ENCODE measurements at places on chromosomes 7 and 10. TPM values are rescaled to one million over a fixed set of nuclear protein-coding genes. Genes with fewer than 3 reads are reported as not detected.

GRCh38 chr7:157719705-157720655, 383.2 kb downstream of the DNAJB6 start:
- no peak overlapping the region for H3K27ac ChIP-seq
- H3K36me3 ChIP-seq: no peaks in the 10 kb centered on the region
- no peak overlapping the region for H3K4me3 ChIP-seq
- DNase-seq: no peak
- H3K4me1 ChIP-seq: no peaks in the 10 kb centered on the region

DNA sequence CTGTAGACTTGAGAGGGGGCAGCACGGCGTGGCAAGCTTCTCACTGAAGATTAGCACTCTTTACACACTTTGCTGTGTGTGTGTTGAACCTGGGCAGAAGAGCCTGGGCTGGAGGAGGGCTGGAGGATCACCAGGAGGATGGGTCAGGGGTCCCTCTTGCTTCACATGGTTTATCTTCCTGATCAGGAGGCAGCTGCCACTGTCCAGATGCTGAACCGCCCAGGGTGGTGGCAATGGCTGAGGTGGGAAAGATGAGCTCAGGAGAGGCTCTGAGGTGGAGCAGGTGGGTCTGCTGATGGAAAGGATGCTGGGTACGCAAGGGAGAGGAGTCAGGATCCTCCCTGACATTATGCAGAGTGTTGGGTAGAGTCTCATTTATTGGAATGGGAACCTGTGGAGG, 191.5 kb downstream of the RAMP3 start:
- H3K36me3 ChIP-seq: no peaks in the 10 kb centered on the region
- no peaks in the 10 kb centered on the region for H3K4me1 ChIP-seq
- no peak overlapping the region for H3K27ac ChIP-seq
- H3K4me3 ChIP-seq: no peak overlapping the region

DNA sequence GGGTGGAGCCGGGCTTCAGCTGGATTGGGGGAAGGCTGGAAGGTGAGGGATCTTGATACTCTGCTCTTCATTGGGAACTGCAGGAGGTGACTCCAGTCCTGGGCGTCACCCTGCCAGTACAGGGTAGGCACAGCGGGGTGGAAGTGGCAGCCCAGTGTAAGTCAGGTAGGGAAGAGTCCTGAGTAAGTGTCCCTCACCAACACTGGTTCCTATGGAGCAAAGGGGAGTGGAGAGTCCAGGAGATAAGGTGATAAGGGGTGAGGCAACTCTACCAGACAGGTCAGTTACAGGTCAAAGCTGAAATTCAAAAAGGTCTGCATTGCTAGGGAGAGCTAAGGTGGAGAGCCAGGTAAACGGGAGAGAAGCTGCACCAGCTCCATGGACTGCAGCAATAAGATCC, 145.6 kb upstream of the NFE2L3 start:
- no peak for DNase-seq
- H3K36me3 ChIP-seq: no peaks in the 10 kb centered on the region
- H3K4me1 ChIP-seq: no peaks in the 10 kb centered on the region
- H3K4me3 ChIP-seq: no peak overlapping the region

GRCh38 chr7:25622695-25623094, 394.4 kb upstream of the NPVF start:
- H3K4me1 ChIP-seq: peaks cover 11% of the 10 kb centered on the region
- no peak overlapping the region for H3K4me3 ChIP-seq
- H3K27ac ChIP-seq: no peak overlapping the region
- no peaks in the 10 kb centered on the region for H3K36me3 ChIP-seq
- H3K27me3 ChIP-seq: no peaks in the 10 kb centered on the region

GRCh38 chr10:77823811-77824542, 102.6 kb downstream of the DLG5 start:
- no peak overlapping the region for H3K27ac ChIP-seq
- H3K4me3 ChIP-seq: no peak overlapping the region
- no peaks in the 10 kb centered on the region for H3K4me1 ChIP-seq
- no peak for DNase-seq
- no peaks in the 10 kb centered on the region for H3K27me3 ChIP-seq
- no peaks in the 10 kb centered on the region for H3K36me3 ChIP-seq

DNA sequence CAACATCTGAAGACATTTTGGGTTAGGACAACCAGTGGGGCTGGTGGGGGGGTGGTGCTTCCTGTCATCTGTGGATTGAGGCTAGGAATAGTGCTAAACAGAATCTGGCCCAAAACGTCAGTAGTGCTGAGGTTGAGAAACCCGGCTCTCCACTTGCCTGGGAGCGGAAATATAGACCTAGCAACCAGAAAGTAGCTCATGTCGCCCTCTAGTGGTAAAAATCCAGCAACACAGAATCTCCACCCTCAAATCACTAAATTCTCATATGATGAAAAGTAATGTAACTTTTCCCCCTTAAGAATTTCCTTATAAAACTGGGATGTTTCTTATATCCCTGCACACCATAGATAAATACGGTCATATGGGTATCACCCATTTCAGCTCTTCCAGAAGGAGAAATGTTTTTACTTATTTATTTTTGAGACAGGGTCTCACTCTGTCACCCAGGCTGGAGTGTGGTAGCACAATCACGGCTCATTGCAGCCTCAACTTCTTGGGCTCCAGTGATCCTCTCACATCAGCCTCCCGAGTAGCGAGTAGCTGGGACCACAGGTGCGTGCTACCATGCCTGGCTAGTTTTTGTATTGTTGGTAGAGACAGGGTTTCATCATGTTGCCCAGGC, 34.4 kb downstream of the ZC3HAV1 start:
- no peaks in the 10 kb centered on the region for H3K27me3 ChIP-seq
- peak; percentile 81 for DNase-seq
- H3K4me1 ChIP-seq: peaks cover 10% of the 10 kb centered on the region
- peak overlapping the region; percentile 22 for H3K27ac ChIP-seq

GRCh38 chr10:6669269-6669859, 89.3 kb upstream of the PRKCQ start:
- peak; percentile 9 for DNase-seq
- H3K4me3 ChIP-seq: no peak overlapping the region
- H3K27me3 ChIP-seq: no peaks in the 10 kb centered on the region
- no peaks in the 10 kb centered on the region for H3K4me1 ChIP-seq
- H3K27ac ChIP-seq: no peak overlapping the region

GRCh38 chr10:44339218-44339617, 45.7 kb downstream of the CXCL12 start:
- no peaks in the 10 kb centered on the region for H3K36me3 ChIP-seq
- no peaks in the 10 kb centered on the region for H3K4me1 ChIP-seq

GRCh38 chr7:27186668-27187474, 1.8 kb upstream of the HOXA11 start:
- DNase-seq: no peak
- no peaks in the 10 kb centered on the region for H3K36me3 ChIP-seq
- H3K27ac ChIP-seq: no peak overlapping the region

DNA sequence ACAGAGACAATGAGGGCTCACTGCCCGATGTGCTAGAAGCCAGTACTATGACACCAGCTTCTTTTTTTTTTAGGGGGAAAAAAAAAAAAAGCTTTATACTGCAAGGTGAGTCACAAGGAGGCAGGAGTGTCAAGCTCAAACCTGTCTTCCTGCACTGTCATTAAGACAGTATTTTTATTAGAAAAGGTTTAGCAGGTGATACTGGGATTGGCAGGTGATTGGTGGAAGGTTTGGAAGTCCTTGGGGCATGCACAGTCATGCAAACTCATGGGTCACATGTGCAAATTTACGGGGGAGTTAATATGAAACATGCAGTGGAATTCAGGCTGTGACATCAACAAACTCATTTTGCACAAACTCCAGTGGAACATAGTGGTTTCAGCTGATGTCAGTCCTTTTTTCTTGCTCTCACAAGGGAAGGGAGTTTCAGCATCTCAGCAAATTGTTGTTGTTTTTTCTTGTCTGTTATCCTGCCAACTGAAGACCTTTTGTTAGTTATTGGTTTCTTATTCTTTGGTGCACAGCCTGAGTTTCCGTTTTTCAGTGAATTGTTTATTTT, 530.6 kb downstream of the ANKRD7 start:
- H3K27me3 ChIP-seq: no peaks in the 10 kb centered on the region
- no peaks in the 10 kb centered on the region for H3K36me3 ChIP-seq
- H3K4me3 ChIP-seq: no peak overlapping the region
- no peak for DNase-seq
- H3K4me1 ChIP-seq: no peaks in the 10 kb centered on the region
- no peak overlapping the region for H3K27ac ChIP-seq

DNA sequence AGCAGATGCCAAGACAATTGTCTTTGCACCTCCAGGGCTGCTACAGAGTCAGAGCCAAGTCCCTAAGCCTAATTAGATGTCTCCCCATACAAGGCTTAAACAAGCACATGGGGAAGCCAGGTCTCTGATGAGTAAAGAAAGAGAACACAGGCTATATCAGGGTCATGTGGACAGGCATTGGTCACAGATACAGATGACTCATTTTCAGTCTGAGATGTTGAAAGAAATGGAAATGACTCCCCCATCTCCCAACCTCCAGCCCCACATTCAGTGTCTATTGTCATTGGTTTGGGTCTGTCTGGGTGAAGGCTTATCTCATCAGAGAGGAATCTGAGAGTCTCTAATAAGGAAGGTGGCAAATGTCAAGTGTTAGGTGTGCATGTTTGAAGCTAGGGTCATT, 290.1 kb upstream of the KIAA1217 start:
- H3K27ac ChIP-seq: no peak overlapping the region
- H3K27me3 ChIP-seq: no peaks in the 10 kb centered on the region
- no peak overlapping the region for H3K4me3 ChIP-seq
- no peak for DNase-seq
- H3K4me1 ChIP-seq: no peaks in the 10 kb centered on the region

DNA sequence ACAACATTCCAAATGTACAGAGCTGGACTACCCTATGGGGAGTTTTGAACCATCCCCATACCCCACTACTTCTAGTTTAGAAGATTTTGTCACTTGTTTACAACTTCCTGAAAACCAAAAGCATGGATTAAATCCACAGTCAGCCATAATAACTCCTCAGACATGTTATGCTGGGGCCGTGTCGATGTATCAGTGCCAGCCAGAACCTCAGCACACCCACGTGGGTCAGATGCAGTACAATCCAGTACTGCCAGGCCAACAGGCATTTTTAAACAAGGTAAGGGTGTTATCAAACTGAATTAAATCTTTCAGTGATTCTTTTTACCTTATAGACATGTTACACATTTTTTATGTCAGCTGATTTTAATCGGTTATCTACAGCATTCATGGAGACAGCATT, 41.5 kb downstream of the AHR start:
- no peak for DNase-seq
- no peaks in the 10 kb centered on the region for H3K4me1 ChIP-seq
- peak overlapping the region; percentile 10 for H3K27ac ChIP-seq
- H3K4me3 ChIP-seq: no peak overlapping the region
- peaks cover 73% of the 10 kb centered on the region for H3K36me3 ChIP-seq
- no peaks in the 10 kb centered on the region for H3K27me3 ChIP-seq

DNA sequence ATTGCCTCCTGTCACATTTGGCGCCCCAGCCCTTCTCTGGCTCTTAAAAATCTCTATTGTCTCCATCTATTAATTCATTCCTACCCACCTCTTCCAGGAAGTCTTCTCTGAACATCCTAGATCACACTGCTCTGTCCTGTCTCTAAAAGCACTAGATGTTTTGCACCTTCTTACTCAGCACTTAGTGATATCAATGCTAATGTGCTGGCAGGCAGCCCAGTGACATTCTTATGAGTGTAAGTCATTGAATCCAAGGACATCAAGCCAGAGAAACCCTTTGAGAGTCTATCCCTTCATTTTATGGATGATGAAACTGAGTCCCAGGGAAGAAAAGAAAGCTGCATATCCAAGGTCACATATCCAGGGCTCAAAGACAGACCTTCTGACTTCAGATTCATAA, 48.3 kb upstream of the PAX2 start:
- H3K4me1 ChIP-seq: peaks cover 5% of the 10 kb centered on the region
- H3K27ac ChIP-seq: no peak overlapping the region
- no peaks in the 10 kb centered on the region for H3K36me3 ChIP-seq

DNA sequence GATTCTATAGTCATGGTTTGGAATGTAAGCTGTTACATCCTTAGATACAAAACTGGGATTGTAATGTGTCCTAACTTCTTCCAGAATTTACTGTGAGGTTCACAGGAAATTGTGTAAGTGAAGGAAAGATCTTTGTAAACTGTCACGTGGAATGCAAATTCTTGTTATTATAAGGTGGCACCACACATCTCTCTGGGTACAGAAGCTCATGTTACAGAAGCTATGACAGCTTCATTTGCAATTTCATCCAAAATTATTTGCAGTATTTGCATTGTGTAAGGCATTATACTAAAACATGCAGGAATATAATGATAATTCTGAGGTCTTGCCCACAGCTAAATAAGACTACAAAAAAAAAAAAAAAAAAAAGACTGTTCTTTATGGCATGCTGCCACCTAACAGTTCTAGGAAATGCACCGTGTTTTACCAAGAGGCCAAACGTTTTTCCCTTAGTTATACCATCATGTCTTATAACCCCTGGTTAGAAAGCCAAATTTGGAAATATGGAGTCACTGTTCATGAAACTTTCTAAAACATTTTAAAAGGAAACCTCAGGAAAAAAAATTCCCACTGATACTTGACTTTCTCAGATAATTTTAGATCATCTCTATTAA, 17.6 kb downstream of the MINDY3 start:
- no peaks in the 10 kb centered on the region for H3K27me3 ChIP-seq
- DNase-seq: no peak
- peaks cover 7% of the 10 kb centered on the region for H3K4me1 ChIP-seq

GRCh38 chr10:89151857-89152256, 55.3 kb downstream of the CH25H start:
- H3K36me3 ChIP-seq: no peaks in the 10 kb centered on the region
- no peak overlapping the region for H3K27ac ChIP-seq
- peaks cover 11% of the 10 kb centered on the region for H3K4me1 ChIP-seq
- H3K27me3 ChIP-seq: no peaks in the 10 kb centered on the region
- DNase-seq: no peak

GRCh38 chr7:152853236-152853635, 93.7 kb downstream of the ACTR3B start:
- no peak overlapping the region for H3K4me3 ChIP-seq
- no peaks in the 10 kb centered on the region for H3K27me3 ChIP-seq
- no peak overlapping the region for H3K27ac ChIP-seq
- H3K36me3 ChIP-seq: peaks cover 11% of the 10 kb centered on the region

DNA sequence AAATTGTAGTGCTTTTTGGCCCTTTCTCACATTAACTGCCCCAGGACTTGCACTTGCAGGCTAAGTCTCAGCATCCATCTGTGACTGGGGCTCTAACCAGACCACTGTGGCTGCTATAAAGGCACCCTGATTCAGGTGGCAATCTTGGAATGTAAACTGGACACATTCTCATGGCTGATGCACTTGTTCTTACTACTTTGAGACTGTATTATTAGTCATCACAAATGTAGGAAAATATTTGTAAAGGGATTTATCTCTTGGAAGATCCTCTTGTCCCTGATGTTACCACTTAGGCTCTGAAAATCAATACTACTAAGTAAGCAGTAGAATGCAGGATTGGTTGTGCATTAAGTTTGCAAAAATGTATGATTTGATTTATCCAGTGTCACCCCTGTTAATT, 25.0 kb downstream of the PDE1C start:
- H3K36me3 ChIP-seq: no peaks in the 10 kb centered on the region
- H3K27ac ChIP-seq: no peak overlapping the region
- no peaks in the 10 kb centered on the region for H3K27me3 ChIP-seq

Gene LIPN
- 12.9 TPM for polyA plus RNA-seq

Gene AEBP1
- polyA plus RNA-seq: not detected

Data from CD14-positive monocyte (primary cell).